ENCODE measurements at places on chromosomes 7 and 10.

DNA sequence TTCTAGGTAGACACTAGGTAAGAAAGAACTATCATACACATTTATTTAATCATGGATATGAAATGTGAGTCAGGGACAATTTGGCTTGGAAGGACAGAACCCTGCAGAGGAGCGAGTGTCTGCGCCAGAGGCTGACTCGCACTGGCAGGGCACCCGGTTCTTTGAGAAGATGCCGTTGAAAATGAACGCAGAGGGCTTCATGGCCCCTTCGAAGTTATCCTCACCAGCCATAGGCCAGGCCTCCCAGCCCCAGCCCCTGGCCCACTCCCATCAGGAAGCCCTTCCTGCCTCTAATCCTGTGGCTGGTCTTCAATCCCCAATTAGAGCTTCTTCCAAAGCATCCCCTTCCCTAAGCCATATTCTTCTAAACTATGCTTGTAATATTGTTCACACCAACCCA is 239.8 kb downstream of the TCERG1L start:
- DNase-seq, result no peak

- DNase-seq, result no peak
Measured at GRCh38 chr10:131312478-131312836, 936 bp upstream of the TCERG1L start.

GRCh38 chr10:86969421-86970041 is 1.2 kb downstream of the ADIRF start:
- DNase-seq, result no peak

DNA sequence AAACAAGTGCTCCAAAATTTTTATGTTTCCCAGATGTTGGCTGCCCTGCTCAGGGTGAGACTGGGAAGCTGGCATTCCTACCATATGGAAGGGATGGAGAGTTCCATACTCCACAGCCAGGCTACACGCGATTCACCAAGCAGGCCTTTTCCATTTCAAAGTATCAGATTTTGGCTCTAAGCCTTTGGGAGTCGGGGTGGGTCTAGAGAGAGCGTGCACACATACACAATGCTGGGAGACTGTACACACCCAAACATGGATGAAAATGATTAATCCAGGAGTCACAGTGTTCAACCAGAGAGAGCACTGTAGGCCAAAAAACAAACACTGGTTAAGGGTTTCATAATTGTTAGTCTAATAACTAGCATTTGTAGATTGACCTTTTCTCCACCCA is 295.0 kb downstream of the BICC1 start:
- DNase-seq, result no peak

DNA sequence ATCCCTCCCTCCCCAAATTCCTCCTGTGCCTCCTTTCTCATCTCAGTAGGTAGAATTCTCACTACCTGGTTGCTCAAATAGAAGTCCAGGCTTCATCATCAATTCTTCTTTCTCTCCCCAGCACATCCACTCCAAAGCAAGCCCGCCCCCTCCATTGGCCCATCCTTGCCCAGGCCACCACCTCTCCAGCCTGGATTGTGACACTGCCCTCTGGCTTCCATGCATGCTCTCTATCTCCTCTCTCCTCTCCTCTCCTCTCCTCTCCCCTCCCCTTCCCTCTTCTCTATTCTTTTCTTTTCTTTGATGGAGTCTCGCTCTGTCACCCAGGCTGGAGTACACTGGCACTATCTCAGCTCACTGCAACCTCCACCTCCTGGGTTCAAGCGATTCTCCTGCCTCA is 144.9 kb downstream of the UBE2H start:
- no peak for DNase-seq

- DNase-seq, result no peak
Measured at GRCh38 chr7:148379677-148380076, 210.9 kb upstream of the C7orf33 start.

DNA sequence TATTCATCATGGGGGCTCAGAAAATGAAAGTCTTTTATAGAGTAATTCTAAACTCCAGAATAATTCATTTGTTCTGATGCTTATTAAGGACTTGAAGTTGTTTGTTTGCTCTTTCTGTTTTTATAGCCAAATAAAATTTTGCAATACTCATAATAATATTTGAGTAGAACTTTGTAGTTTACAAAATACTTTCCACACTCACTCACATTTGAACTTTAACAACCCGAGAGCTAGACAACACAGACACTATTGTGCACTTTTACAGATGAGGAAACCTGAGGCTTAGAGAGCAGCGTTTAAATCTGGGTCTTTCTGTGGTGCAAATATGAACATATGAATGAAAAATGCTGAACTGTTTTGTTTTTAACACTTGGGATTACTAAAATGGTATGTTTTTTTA is 126.8 kb downstream of the KAT6B start:
- no peak for DNase-seq

GRCh38 chr10:74383642-74384041 is 232.6 kb downstream of the ADK start:
- no peak for DNase-seq

Measured in right lung (tissue), 10 donors.